Aortic smooth muscle cell (primary cell): ENCODE measurements at places on chromosomes 5 and 9. TPM values are rescaled to one million over a fixed set of nuclear protein-coding genes. Genes with fewer than 3 reads are reported as not detected.

MAN2A1 gene
- 32.5 and 47.3 TPM in 2 replicates for total RNA-seq

INSL6 gene
- not detected in 2 replicates for total RNA-seq

ROPN1L gene
- total RNA-seq = 0.26 and 0.31 TPM in 2 replicates

CCL27 gene
- not detected in 2 replicates for total RNA-seq

IFNK gene
- not detected in 2 replicates for total RNA-seq

KIF4B gene
- total RNA-seq = under 0.01 TPM in 1 of 2 replicates, not detected in the other

SLC25A2 gene
- total RNA-seq = 0.13 and 0.31 TPM in 2 replicates

CCNJL gene
- total RNA-seq = 0.40 and 0.68 TPM in 2 replicates

PCDHA4 gene
- total RNA-seq = 0.26 and 0.37 TPM in 2 replicates
